Myometrial cell (primary cell): ENCODE measurements at places on chromosomes 6 and 20. TPM values are rescaled to one million over a fixed set of nuclear protein-coding genes. Genes with fewer than 3 reads are reported as not detected.

The SLC16A10 gene
- total RNA-seq: not detected in 2 replicates

The RAMACL gene
- total RNA-seq: not detected in 2 replicates

The IPCEF1 gene
- 1.7 TPM in 1 of 2 replicates, not detected in the other for total RNA-seq

The CD24 gene
- under 0.01 TPM in 1 of 2 replicates, not detected in the other for total RNA-seq

The DYNLT2 gene
- total RNA-seq: 0.35 and 1.7 TPM in 2 replicates

The TAF4 gene
- 2.1 and 5.5 TPM in 2 replicates for total RNA-seq

The MYT1 gene
- total RNA-seq: not detected in 2 replicates

The SPAG4 gene
- 9.8 and 9.9 TPM in 2 replicates for total RNA-seq

The POU3F2 gene
- not detected in 2 replicates for total RNA-seq

The SMIM13 gene
- 3.2 and 5.3 TPM in 2 replicates for total RNA-seq

The FOXF2 gene
- not detected in 2 replicates for total RNA-seq

The ELOVL2 gene
- total RNA-seq: not detected in 2 replicates

The FKBP1C gene
- 0.18 and 0.29 TPM in 2 replicates for total RNA-seq

The C20orf204 gene
- total RNA-seq: under 0.01 TPM in 1 of 2 replicates, not detected in the other

The POM121L2 gene
- total RNA-seq: not detected in 2 replicates

The FOXA2 gene
- not detected in 2 replicates for total RNA-seq

The DDX39B gene
- 564 and 622 TPM in 2 replicates for total RNA-seq

The CST1 gene
- not detected in 2 replicates for total RNA-seq

The ARFRP1 gene
- total RNA-seq: 38.9 and 59.5 TPM in 2 replicates

The STMND1 gene
- not detected in 2 replicates for total RNA-seq

The HSF2 gene
- total RNA-seq: 11.7 and 12.7 TPM in 2 replicates

The WFDC6 gene
- total RNA-seq: not detected in 2 replicates

The EYA2 gene
- 1.4 TPM in 2 replicates for total RNA-seq

The JAG1 gene
- total RNA-seq: 3.2 and 10.6 TPM in 2 replicates

The C20orf96 gene
- 0.53 and 1.7 TPM in 2 replicates for total RNA-seq

The TMEM217 gene
- total RNA-seq: 1.4 and 2.0 TPM in 2 replicates

The PTCRA gene
- total RNA-seq: not detected in 2 replicates

The ZC2HC1B gene
- total RNA-seq: not detected in 2 replicates

The FOXP4 gene
- total RNA-seq: 5.1 and 5.8 TPM in 2 replicates

The SLC17A9 gene
- total RNA-seq: 26.1 and 36.3 TPM in 2 replicates

The HNF4A gene
- total RNA-seq: not detected in 2 replicates

The SLC32A1 gene
- total RNA-seq: not detected in 2 replicates

The ACTL10 gene
- total RNA-seq: 2.3 and 3.2 TPM in 2 replicates

The MCM9 gene
- 8.7 and 11.2 TPM in 2 replicates for total RNA-seq

The BCAS1 gene
- not detected in 2 replicates for total RNA-seq

The THBS2 gene
- total RNA-seq: 483 and 502 TPM in 2 replicates

The SLC24A3 gene
- 0.29 and 1.2 TPM in 2 replicates for total RNA-seq

The BPIFB2 gene
- total RNA-seq: not detected in 2 replicates

The PRL gene
- total RNA-seq: not detected in 2 replicates

The C6orf141 gene
- 7.5 and 7.6 TPM in 2 replicates for total RNA-seq

The TM9SF4 gene
- total RNA-seq: 35.7 and 40.4 TPM in 2 replicates

The RPS6KA2 gene
- total RNA-seq: 28.3 and 35.8 TPM in 2 replicates

The NNAT gene
- total RNA-seq: 4.6 and 7.3 TPM in 2 replicates
